Kidney epithelial cell (primary cell): ENCODE measurements at places on chromosomes 5 and 9. TPM values are rescaled to one million over a fixed set of nuclear protein-coding genes. Genes with fewer than 3 reads are reported as not detected.

- DNase-seq: no peak
These were observed 14.0 kb upstream of the GPR151 start for GRCh38 chr5:146529984-146530383.

- peak; percentile 29 for DNase-seq
These were observed 106.2 kb downstream of the CMYA5 start for GRCh38 chr5:79795764-79796398.

- no peak for DNase-seq
These were observed 8.8 kb downstream of the FAM200C start for GRCh38 chr5:160390787-160391696.

- DNase-seq: peak; percentile 18
These were observed 152.9 kb upstream of the PHYKPL start for GRCh38 chr5:178385496-178385890.

DNA sequence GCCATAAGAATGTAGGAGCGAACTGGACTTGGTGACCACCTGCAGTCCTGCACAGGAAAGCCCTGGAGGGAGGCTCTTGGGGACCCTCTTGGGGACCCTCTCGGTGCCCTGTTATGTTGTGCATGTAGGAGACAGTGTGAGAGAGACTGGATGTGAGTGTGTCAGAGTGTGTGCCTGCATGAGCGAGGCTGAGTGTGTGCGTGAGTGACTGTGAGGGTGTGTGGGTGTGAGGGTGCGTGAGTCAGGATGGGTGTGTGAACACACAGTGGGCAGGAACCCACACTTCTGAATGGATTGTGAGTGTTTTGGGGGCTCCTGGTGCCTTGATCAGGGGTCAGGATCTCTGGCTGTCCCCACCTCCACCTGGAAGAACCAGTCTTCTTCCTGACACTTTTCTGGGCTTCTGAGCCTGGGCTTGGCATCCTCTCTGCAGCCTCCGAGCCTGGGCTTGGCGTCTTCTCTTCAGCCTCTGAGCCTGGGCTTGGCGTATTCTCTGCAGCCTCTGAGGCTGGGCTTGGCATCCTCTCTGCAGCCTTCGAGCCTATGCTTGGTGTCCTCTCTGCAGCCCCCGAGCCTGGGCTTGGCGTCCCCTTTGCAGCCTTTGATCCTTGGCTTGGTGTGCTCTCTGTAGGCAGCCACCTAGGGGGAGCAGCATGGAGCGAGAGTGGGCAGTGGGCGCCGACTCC, 25.6 kb upstream of the ANKRD33B start:
- DNase-seq: no peak

GRCh38 chr9:129177443-129177790, 644 bp downstream of the IER5L start:
- DNase-seq: no peak

The GABRA1 gene
- not detected in 2 replicates for total RNA-seq

The GPR150 gene
- total RNA-seq: 0.25 TPM in 1 of 2 replicates, not detected in the other

The FAM153A gene
- total RNA-seq: 0.41 TPM in 1 of 2 replicates, not detected in the other

The PRRX2 gene
- 0.27 TPM in 1 of 2 replicates, not detected in the other for total RNA-seq

The PPP2R2B gene
- total RNA-seq: 0.62 and 1.2 TPM in 2 replicates

The GM2A gene
- total RNA-seq: 19.0 and 24.6 TPM in 2 replicates
